ENCODE measurements at places on chromosomes 16 and 17.

GRCh38 chr17:77677630-77678029, 280.9 kb upstream of the TNRC6C start:
- no peak for DNase-seq

DNA sequence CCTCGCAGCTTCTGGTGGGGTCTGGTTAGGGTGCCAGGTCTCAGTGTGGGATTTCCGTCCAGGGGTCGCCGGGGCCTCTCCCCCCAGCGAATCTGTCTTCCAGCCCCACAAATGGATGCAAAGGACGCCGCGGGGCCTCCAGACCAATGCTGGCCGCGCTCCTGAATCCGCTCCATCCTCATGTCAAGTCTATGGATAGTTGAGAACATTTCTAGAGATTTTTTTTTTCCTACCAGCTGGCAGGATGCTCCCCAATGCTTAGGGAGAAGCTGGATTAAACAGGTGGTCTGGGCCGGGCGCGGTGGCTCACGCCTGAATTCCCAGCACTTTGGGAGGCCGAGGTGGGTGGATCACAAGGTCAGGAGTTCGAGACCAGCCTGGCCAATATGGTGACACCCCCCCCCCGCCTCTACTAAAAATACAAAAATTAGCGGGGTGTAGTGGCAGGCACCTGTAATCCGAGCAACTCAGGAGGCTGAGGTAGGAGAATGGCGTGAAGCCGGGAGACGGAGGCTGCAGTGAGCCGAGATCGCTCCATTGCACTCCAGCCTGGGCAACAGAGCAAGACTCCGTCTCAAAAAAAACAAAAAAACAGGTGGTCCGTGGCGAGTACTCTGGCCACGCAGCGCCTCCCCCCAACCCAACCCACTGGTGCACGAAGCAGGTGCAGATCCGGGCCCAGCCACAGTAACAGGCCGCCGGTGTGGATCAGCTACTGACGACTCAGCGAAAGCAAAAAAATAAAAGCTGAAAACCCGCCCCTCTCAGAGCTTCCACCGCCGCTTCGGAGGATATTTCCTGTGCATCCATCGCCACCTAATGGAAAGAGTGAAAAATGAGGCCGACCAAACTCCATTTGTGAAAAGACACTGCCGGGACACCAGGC, 1.1 kb upstream of the NXN start:
- peak; percentile 55 for DNase-seq

- DNase-seq: no peak
Observed at GRCh38 chr17:2482218-2482617, 29.5 kb downstream of the METTL16 start.

- DNase-seq: peak; percentile 5
Observed at GRCh38 chr17:58121925-58122324, 26.3 kb upstream of the OR4D1 start.

DNA sequence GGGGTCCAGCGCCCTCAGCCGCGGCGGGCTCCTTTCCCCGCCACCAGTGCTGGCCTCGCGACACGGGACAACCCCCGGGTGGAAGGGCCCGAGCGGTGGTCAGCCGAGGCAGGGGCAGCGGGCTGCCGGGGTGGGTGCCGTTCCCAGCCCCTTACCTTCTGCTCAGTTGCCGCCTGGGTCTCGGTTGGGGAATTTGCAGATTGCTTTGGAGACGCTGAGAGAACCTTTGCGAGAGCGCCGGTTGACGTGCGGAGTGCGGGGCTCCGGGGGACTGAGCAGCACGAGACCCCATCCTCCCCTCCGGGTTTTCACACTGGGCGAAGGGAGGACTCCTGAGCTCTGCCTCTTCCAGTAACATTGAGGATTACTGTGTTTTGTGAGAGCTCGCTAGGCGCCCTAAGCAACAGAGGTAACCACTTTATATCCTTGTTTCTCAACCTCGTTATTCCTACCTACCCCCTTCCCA, 381 bp downstream of the CTNS start:
- DNase-seq: no peak

GRCh38 chr17:56823848-56824247, 9.9 kb downstream of the C17orf67 start:
- no peak for DNase-seq

DNA sequence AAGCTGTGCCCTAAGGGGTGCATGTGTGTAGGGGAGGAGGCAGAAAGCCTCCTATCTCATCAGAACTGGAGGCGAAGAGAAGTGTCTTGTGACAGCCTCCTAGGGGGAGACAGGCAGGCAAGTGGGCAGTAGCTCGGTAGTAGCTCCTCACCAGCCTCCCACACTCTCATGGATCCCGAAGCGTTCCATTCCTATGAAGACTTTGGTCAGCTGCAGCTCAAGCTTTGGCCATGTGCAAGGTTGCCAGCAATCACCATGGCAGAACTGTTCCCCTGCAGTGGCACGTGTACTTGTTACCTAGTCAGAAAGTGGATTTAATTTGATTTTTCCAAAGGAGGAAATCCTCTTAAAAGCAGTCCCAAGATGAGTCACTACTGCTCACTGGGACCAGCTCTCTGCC, 6.7 kb downstream of the MRPL58 start:
- DNase-seq: no peak

DNA sequence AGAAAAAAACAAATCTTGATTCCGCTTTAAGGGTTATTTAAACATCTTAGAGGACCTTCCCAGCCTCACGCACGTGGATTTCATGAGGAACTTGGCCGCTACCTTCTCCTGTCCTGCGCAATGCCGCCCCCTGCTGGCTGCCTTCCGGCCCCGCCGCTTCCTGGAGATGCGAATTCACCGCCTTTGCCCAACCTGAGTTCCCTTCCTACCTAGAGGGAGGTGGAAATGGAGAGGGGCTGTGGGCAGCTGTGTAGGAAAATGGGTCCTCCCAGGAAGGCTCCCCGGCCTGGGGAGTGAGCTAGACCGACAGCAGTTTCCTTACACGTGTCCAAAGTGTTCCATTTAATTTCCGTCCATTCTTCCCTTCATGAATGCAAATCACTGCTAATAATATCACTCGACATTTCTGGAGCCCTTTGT, 1.0 kb upstream of the ABCC12 start:
- DNase-seq: peak; percentile 54

DNA sequence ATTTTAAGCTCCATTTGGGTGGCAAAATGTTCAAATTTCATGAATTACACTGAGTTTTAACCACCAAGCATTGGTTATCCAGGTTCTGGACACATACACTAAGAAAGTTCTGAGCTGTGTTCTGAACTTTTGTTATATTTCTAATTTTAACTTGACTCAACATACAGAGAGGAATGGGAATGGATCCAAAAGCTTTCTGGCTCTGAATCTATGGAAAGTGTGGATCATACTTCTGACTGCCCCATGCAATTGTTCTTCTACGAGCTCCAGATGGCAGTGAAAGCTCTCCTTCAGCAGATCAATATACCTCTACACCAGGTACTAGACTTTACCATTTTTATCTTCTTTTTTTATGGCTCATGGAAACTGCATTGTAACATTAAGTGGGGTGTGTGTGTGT, 113.0 kb upstream of the NOG start:
- DNase-seq: no peak

- no peak for DNase-seq
Observed at GRCh38 chr17:40582328-40582901, 17.1 kb upstream of the CCR7 start.

DNA sequence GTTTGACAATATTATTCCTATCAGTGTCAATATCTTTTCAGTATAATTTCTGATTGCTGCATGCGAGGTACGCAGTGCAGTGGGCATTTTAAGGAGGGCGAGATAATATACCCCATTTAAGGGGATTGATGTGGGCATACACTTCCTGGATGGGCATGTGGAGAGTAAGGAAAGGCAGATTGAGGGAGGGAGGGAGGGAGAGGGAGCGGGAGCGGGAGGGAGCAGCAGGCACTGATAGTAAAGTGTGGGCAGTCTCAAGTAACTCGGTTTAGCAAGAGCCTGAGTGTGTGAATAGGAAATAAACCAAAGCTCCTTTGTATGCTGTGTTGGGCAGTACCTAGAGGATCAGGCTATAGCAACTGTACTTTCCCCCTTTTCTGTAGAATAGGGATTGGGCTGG, 5.1 kb downstream of the BPTF start:
- no peak for DNase-seq

DNA sequence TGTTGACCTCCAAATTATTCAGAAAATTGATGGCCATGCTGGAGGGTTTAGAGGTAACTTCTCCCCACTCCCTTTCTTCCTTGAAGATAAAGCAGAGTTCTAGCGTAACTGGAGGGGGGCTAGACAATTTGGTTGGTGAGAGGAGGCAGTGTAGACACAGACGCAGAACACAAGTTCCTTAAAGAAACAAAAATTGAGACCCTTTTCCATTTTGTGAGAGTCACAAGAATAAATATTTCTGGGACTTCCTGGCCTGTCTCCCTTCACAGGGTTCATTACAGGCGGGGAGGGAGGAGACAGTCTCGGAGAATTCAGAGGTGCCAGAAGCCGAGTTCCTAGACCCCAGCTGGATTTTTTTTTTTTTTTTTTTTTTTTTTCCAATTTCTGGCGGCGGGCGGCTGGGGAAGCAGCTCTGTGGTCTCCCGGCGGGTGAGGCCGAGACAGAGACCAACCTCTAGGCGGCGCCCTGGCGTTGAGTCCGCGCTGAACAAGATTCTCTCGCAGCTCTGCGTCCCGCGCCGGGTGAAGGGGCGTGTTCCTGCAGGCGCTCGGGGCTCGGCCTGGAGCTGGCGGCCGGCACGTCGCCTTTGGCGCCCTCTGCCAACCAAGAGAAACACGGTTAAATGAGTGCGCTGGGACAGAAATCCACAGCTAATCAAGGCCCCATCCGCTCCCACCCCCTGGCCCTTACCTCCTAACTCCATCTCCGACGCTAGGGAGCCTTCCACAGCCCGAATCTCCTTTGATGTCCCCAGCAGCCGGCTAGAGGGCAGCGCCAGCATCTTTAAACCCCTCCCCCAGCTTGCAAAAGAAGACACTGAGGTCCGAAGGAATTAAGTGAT, 10.2 kb upstream of the HOXB9 start:
- DNase-seq: peak; percentile 47

- no peak for DNase-seq
Observed at GRCh38 chr16:76946879-76947278, 244.1 kb upstream of the MON1B start.

DNA sequence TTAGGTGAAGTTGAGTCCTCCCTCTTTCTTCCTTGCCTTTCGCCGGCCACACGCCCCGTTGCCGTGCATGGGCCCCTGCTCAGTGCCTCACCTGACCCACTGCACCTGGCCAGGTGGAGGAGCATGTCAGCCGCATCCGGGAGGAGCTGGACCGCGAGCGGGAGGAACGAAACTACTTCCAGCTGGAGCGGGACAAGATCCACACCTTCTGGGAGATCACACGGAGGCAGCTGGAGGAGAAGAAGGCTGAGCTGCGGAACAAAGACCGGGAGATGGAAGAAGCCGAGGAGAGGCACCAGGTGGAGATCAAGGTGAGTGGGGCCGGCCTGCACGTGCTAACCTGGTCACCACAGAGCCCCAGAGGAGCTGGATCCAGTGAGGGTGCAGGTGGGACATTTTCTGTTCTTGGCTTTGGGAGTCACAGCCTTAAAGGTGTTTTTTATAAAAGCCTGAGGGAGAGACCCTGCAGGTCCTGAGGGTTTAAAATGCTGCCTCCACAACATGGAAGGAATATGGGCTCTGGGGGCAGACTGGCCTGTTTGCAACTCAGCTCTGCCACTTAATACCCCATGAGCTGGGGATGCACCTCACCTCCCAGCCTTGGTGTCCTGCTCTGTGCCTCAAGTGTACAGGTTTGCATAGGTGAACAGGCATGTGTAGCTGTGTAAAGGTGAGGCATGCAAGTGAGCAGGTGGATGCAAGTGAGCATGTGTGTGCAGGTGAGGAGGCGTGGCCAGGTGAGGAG, 12.1 kb upstream of the DBNDD1 start:
- DNase-seq: no peak

GRCh38 chr17:81527591-81528383, at the start of gene FSCN2:
Gene FSCN2 (plus strand): TSS chr17:81528377. CDS start chr17:81528532, 155 bp downstream.
- DNase-seq: no peak

Data from stimulated activated CD4-positive, alpha-beta T cell treated with anti-CD3 and anti-CD28 coated beads, Interleukin-1b, Interleukin-23, amount 100 ng/mL, for 1 hour (primary cell).